ENCODE measurements at places on chromosomes 3 and 15. TPM values are rescaled to one million over a fixed set of nuclear protein-coding genes. Genes with fewer than 3 reads are reported as not detected.

GRCh38 chr15:64833690-64834089 lies 8.0 kb upstream of the PLEKHO2 start:
- no peak for DNase-seq

DNA sequence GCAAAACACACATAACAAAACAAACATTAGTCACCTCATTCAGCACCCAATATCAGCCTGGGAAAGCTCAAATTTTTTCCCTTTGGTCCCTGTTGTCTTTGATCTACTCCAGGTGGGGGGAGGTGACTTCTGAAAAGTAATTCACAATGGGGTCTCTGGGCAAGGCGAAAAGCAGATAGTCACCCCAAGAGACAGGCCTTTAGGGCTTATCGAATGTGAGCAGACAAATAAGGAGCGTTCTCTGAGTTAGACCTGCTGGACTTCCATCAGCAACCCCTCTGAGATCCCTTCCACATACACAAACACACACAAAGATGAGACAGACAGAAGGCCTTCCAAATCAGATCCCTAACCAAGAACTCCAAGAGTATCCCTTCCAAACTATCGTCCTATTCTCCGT lies 171.0 kb upstream of the SMAD3 start:
- no peak for DNase-seq

CPNE9 gene
- total RNA-seq, result 0.06 TPM

GRCh38 chr15:33324609-33325008 lies 13.8 kb downstream of the RYR3 start:
- DNase-seq, result no peak

DNA sequence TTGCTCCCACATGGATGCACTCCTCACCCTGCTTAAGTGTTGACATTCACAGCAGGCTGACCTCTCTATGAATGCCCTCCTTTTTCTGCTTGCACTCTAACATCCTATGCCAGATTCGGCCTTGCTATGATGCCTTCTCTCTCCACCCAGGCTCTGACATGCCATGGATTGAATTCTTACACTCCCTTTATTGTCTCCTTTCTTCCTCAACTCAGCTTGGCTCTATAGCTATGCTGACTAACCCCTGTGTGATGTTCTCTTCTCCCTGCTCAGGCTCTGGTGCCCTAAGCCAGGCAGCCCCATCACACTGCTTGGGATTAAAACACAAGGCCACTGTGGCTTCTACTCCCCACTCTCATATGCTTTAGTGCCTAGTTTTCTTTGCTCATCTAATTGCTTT lies 563.7 kb downstream of the NSUN3 start:
- no peak for DNase-seq

ADIPOQ gene
- not detected for total RNA-seq

DNA sequence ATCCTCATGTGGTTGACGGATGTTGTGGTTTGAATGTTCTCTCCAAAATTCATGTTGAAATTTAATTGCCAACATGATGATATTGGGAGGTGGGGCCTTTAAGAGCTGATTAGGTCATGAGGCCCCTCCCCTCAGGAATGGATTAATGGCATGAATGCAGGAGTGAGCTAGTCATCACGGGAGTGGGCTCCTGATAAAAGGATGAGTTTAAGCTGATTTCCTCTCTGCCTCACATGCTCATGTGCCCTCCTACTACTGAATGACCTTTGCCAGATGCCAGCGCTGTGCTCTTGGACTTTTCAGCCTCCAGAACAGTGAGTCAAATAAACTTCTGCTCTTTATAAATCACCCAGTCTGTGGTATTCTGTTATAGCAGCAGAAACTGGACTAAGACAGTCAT lies 111.2 kb downstream of the MYO5A start:
- no peak for DNase-seq

PRR20G gene
- not detected for total RNA-seq

HIGD2B gene
- total RNA-seq, result not detected

DNA sequence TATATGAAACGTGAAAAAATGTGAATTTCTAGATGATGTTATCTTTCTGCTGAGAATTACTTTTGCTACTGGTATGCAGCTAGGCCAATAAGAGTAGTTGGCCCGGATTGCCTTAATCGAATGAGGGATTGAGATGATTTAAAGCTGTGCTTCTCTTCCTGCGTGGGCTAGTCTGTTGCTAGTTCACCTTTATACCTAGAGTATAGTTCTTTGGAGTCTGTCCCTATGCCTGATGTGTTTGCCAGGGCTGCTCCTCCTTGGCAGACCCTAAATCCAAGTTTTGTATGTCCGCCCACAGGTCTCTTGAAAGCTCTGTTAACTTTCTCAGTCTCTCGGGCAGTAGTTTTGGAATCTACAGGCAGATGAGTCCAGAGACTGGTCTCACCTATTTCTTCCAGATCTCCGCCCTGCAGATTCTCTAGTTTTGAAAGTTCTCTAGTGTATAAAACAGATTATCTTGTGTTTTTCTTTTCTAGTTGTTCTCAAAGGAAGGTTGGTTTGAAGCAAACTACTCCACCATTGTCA lies 64.9 kb downstream of the MEF2A start:
- no peak for DNase-seq

SKOR1 gene
- total RNA-seq, result 3.1 TPM

DNA sequence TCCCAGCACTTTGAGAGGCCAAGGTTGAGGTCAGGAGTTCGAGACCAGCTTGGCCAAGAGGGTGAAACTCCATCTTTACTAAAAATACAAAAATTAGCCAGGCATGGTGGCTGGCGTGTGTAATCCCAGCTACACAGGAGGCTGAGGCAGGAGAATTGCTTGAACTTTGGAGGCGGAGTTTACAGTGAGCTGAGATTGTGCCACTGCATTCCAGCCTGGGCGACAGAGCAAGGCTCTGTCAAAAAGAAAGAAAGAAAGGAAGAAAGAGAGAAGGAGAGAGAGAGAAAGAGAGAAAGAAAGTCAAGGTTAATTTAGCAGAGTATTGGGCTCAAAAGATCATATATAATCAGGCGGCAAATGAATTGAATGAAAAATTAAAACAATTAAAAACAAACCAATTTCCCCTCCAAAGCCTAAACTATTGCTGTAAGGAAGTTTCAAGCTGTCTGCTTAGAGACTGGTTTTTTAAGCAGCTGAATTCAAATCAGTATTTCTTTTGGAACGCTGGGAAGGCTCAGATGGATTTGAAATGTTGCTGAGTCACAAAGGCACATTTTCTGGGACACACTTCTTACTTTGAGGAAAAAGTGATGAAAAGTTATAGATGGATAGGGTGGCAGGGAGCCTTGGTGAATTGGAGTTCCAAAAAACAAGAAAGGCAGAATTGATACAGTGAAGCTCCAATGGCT lies 81.3 kb upstream of the BHLHE40 start:
- DNase-seq, result no peak

CCDC50 gene
- total RNA-seq, result 23.4 TPM

- DNase-seq, result no peak
Observed at GRCh38 chr3:5026046-5026362, 46.8 kb downstream of the BHLHE40 start.

ALDH1L1 gene
- total RNA-seq, result 0.08 TPM

GRCh38 chr15:71659730-71660067 lies 150.7 kb upstream of the NR2E3 start:
- no peak for DNase-seq

DNA sequence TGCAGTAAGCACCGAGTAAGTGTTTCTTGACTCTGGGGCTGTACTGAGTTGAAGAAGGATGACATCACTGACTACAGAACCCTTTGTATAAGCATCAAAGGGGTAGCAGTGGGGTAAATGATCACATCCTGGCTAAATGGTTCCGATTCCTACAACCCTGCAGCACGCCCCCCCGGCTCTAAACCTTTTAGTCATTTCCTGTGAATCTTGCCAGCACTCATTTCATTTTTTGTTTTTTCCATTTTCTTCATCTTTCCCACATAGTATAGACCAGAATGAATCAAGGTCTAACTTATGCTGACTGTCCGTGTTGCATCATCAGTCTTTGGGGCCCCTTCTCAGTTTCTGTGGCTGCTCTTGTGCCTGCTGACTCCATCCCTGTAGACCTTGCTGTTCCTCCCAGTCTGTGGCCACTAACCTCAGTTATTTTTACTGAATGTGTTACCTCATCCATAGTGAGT lies 383.1 kb upstream of the TPRG1 start:
- no peak for DNase-seq

GRCh38 chr15:47332481-47332880 lies 384.8 kb upstream of the SEMA6D start:
- no peak for DNase-seq

DNA sequence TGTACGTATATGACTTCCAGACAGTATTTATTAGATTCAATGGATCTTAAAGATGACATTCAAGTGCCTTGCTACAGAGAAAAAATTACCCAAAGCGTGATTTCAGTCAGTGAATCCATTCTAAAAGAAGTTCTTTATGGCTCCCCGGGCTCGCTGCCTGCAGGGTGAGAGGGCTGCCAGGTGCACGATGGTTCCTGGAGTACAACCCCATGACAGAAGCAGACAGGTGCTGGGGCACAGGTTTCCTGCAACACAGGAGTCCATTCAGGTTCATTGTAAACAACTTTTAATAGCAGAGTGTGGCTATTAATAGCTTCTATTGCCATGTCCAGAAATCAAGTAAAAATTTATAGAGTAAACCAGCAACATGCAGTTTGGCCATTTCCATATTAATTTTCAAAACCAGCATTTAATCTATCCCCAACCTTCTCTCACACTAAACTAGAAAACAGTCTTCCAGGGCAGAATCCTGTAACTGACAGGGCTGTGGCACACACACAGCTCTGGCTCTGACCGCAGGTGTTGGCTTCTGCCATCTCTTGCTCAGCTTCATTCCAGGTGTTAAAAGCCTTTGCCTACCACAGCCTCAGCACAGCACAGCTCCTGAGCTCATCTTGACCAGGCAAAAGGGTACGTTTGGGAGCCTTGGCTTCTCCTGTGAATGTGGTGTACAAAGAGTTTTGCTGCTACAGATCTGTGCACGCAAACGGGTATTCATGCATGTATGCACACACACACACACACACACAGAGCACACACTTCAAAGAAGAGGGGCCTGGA lies 185.9 kb downstream of the MEX3B start:
- peak; percentile 88 for DNase-seq

CYP8B1 gene
- total RNA-seq, result not detected

DNA sequence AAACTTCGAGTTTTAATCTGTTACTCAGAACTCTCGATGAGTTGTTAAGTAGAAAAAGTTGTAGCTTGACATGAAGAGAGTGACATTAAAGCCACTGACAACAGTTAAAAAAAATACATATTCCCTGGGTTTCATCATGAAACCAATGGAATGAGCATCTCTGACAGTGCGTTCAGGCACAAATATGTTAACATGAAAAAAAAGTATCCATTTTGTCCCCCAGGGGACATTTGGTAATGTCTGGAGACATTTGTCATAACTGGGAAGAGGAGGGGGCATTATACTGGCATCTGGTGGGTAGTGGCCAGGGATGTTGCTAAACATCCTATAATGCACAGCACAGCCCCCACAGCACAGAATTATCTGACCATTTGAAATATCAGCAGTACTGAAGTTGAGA lies 14.8 kb upstream of the FOXP1 start:
- no peak for DNase-seq

SLC9C1 gene
- not detected for total RNA-seq

DNA sequence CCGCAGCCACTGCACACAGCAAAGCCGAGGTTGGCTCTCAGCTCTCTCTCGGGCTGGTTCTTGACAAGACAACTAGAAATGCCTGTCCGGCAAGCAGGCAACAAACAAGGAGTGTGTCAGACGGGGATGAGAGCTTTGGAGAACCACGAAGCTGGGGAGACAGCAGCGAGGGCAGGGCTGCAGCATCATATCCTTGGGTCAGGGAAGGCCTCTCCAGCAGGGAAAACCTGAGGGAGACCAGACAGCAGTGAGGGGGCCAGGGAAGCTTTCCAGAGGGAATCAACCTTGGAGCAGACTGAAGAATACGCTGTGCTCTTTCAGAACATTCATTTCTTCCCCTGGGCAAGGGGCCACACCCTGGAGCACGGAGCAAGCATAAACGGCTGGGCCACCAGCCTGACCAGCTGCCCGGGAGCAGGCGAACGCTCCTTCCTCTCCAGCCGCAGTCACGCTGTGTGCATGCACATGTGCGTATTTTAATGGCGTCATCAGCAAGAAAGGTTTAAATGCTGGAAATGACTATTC lies 58.7 kb downstream of the CHSY1 start:
- no peak for DNase-seq

CDC25A gene
- total RNA-seq, result 83.1 TPM

TMEM40 gene
- total RNA-seq, result not detected

DNA sequence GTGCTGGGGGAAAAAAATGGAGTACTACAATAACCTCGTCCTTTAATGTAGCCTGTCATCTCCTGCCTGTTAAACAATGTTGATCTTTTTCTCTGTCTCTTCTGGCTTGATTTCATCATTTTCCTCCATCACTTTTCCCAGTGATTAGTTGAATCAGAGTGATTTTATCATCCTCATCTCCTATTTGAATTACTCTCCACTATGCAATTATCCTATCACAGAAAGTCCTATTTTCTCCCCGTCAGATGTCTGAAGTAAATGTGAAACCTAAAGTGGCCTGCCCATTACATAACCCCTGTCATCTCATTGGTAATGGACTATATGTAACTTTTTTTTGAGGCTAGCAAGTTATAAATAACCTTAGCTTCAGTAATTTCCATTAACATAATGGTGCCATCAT lies 201.8 kb downstream of the CACNA2D3 start:
- no peak for DNase-seq

MME gene
- total RNA-seq, result 71.5 TPM

PARP9 gene
- total RNA-seq, result 12.1 TPM

CCDC9B gene
- total RNA-seq, result 2.4 TPM

GRCh38 chr3:48672522-48672921 lies 9.8 kb upstream of the CELSR3 start:
- DNase-seq, result no peak

- no peak for DNase-seq
Observed at GRCh38 chr3:32453346-32453745, 49.3 kb downstream of the CMTM6 start.

DNA sequence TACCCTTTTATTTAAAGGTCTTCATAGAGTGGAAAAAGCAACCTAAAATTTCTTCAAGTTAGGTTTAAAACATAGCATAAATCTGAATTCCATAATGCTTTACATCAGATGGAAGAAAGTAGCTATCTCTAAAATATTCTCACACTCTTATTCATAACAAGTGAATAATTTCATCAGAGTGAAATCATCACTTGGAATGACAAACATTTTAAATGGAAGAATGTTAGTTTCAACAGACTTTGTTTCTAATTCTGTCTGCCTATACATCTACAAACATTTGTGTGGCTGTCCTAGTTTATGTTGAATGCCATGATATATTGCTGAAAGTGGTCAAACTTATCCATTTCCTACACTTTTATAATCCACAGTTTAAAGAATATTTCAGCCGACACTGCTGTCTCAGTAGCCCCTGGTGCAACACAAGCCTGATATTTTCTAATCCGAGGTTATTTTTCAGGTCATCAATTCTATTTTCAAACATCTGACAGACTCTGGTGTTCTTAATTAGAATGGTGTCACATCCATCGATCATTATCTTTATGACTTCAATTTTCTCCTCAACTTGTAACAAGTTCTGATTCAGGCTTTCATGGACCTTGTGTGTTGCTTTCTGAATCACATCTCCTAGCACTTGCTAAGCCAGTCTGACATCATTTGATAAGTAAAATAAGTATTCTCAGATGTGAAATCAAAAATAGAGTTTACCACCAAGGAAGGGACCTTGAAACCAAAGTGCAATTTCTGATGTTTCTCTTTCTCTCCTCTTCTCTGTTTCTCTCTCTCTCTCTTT lies 17.1 kb upstream of the CNTN3 start:
- DNase-seq, result no peak
